ENCODE measurements at places on chromosomes 12 and 14. TPM values are rescaled to one million over a fixed set of nuclear protein-coding genes. Genes with fewer than 3 reads are reported as not detected.

DNA sequence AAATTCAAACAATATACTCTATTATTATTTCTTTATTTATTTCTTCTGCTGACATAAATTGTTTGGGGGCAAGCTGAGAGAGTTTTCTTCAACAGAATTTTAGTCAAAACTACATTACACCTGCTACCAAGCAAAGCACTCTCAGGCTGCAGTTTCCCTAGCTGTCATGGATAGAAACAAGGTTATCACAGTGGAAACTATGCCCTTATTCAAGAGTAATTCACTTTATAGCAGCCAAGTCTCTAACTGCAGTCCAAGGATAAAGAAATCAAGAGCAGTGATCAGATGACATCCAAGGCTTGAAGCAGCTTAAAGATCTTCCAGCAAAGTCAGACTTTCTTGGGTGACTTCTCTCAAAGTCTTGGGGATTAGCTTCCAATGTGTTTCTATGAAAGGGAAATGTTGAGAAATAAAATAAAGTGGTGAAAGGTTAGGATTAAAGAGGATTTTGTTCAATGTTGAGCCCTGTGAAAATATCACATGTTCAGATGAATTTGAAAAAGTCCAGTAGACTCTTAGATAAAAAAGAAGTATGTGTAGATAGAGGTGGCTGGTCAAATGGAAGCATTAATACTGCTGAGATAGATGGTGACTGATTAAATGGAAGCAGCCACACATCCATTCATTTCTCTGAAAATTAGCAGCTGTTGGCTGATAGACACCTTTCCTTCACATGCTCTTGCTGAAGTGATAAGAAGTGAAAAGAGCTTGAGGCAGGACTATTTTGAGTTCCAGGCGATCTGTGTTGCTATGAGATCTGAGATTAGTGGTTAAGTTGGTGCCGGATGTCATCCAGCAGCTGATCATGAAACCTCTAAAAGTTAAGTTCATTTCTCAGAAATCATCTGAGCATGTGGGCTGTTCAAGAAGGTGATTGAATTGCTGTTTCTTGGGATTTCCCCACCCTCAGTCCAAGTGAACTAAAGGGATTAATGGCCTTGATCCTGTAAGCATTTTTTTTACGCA lies 257.8 kb upstream of the BTG1 start:
- DNase-seq: peak; percentile 85

- peak; percentile 5 for DNase-seq
Observed at GRCh38 chr14:24513009-24513408, 4.9 kb upstream of the CMA1 start.

DNA sequence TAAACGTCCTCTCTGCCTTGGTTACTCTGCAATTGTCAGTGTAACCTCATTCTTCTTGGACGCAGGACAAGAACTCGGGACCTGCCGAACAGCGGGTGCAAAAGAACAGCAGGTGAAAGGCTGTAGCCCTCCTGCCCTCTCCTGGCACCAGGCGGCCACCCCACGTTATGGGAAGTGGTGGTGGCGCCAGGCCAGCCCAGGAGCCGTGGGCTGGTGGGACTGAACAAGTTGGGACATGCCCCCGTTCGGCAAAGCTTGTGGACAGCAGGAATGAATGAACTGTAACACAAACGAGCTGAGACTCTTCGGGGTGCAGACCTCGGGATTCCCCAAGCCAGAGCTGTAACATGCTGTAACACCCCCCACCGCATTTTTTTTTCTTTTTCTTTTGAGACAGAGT lies 6.6 kb upstream of the M6PR start:
- no peak for DNase-seq

Gene INHBE
- 1.7 TPM for total RNA-seq

DNA sequence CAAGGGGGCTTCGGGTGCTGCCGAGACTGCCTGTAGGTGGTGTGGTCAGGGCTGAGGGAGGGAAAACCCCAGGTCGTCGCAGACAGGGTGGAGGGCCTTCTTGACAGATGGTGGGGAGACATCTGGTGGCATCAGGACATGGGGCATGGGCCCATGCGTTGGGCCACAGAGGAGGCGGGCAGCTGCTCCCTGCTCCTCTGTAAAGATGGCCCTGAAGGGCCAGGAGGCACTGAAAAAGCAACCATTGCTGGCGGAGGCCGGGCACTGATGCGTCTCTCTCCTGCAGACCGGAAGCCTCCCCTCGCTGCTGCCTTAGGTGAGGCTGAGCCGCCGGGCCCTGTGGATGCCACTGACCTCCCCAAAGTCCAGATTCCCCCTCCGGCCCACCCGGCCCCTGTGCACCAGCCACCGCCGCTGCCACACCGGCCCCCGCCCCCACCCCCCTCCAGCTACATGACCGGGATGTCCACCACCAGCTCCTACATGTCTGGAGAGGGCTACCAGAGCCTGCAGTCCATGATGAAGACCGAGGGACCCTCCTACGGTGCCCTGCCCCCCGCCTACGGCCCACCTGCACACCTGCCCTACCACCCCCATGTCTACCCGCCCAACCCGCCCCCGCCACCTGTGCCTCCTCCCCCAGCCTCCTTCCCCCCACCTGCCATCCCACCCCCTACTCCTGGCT lies 28.8 kb downstream of the CCNK start:
- DNase-seq: no peak

- no peak for DNase-seq
Observed at GRCh38 chr14:86973177-86973576, 1019.8 kb downstream of the GALC start.

Gene PSMB11
- not detected for total RNA-seq

DNA sequence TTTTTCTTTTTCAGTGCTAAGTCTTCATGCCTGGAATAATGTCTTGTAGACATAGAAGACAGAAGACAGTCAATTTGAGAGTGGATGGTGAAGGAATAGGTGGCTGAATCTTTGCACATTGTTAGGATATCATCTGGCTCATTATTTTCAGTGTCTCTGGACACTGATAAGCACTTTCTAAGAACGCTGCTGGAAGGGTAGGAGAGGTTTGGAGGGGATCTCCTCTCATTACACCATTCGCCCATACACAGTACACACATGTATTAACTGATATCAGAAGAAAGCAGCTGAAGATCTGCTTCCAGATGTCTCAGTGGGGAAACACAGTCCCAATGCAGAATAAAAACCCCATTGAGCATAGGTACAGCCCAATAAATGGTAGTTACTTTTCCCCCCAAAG lies 461.1 kb upstream of the DCN start:
- DNase-seq: no peak

- no peak for DNase-seq
Observed at GRCh38 chr12:112349431-112349830, 32.8 kb downstream of the HECTD4 start.

Gene ERH
- 313 TPM for total RNA-seq

- DNase-seq: no peak
Observed at GRCh38 chr12:13368971-13369370, 172.4 kb downstream of the EMP1 start.

- DNase-seq: no peak
Observed at GRCh38 chr12:88391556-88391955, 188.7 kb downstream of the KITLG start.

DNA sequence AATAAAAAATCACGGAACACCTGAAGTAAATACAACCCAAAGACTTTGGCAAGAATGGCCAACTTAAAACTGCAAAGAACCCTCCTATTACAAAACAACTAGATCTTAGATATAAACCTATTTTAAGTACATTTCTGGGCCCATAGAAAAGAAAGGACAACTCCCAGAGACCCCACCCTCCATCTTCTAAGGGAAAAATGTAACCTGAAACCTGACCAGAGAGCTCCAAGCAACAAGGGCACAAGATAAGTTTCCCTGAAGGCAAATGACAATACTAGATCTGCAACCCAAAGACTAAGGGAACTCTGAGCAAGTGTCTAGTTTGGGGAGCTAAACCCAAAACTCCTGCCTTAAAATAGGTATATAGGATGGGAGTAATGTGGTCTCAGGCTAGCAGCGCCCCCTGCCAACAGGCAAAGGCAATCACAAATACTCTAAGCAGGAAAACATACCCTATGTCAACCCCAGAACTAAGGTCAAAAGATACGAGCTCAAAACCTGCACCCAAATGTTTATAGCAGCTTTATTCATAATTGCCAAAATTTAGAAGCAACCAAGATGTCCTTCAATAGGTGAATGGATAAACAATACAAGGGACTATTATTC lies 218.9 kb downstream of the ITPR2 start:
- DNase-seq: peak; percentile 33

- DNase-seq: no peak
Observed at GRCh38 chr12:48023386-48023785, 19.1 kb upstream of the COL2A1 start.

GRCh38 chr12:130668286-130669204 lies 47.6 kb downstream of the RIMBP2 start:
- DNase-seq: no peak

DNA sequence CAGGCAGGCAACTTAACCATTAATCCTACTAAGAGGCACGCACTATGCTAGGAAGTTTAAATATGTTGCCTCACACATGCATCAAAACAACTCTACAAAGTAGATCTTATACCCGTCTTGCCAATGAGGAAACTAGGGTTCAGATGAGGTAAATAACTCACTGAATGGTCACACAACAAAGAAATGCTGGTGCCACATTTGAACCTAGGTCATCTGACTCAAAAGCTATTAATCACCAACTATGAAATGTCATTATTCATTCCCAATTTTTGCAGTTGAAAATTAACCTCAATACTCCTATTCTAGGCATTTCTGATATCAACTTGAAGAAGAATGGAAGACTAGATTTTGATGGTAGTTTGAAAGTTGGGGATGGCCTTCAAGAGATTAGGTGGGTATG lies 2.8 kb upstream of the PYROXD1 start:
- DNase-seq: no peak

DNA sequence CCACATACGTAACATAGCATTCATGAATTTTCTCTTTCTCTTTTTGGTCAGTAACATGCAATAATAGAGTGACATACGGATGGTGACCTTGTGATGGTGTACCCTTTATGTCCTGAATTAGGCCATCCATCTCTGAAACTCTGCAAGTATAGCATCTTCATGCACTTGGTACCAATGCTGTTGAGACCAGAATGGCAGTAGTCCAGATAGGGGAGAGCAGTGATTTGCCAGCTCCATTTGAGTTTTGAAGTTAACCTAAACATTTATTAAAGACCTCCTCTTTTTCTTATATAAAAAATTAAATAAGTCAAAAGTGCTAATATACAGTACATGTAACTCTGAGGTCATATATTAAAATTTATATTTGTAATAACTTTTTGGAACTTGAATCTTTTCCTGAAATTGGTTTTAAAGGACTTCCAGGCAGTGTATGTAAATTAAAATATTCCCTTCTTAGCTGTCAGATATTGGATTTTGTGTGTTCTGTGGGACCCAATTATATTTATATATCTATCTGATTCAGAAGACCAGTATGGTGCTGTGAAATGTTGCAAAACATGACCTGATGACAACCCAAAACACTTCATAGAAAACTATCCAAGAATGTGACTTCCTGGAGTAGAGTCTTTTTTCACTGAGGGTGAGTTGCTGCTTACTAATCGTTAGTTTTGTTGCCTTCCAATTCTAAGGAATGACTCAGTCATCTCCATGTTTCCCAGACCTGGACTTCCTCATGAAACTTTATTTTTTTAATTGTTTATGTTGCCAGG lies 3.5 kb downstream of the ELK3 start:
- no peak for DNase-seq
